ENCODE measurements at places on chromosomes 16 and 17.

DNA sequence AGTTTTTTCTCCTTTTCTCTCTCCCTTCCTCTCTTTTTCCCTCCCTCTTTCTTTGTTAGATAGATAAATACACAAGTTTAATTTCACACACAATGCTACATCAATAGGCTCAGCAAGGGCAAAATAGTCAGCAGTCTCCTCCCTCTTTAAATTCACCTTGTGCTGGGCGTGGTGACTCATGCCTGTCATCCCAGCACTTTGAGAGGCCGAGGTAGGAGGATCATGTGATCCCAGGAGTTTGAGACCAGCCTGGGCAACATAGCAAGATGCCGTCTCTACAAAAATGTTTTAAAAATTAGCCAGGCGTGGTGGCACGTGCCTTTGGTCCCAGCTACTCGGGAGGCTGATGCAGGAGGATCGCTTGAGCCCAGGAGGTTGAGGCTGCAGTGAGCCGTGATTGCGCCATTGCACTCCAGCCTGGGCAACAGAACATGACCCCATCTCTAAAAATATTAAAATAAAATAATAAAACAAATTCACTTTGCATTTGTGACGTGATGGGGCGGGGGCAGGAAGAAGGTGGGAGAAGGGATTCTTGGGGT lies 27.4 kb downstream of the IL21R start:
- no peak for DNase-seq

GRCh38 chr17:48597528-48597777 lies 3.9 kb upstream of the HOXB5 start:
- DNase-seq, result no peak

- no peak for DNase-seq
These were observed 3.8 kb downstream of the MRPL12 start for GRCh38 chr17:81706757-81707624.

- DNase-seq, result no peak
These were observed 6.9 kb upstream of the BPTF start for GRCh38 chr17:67818110-67819002.

DNA sequence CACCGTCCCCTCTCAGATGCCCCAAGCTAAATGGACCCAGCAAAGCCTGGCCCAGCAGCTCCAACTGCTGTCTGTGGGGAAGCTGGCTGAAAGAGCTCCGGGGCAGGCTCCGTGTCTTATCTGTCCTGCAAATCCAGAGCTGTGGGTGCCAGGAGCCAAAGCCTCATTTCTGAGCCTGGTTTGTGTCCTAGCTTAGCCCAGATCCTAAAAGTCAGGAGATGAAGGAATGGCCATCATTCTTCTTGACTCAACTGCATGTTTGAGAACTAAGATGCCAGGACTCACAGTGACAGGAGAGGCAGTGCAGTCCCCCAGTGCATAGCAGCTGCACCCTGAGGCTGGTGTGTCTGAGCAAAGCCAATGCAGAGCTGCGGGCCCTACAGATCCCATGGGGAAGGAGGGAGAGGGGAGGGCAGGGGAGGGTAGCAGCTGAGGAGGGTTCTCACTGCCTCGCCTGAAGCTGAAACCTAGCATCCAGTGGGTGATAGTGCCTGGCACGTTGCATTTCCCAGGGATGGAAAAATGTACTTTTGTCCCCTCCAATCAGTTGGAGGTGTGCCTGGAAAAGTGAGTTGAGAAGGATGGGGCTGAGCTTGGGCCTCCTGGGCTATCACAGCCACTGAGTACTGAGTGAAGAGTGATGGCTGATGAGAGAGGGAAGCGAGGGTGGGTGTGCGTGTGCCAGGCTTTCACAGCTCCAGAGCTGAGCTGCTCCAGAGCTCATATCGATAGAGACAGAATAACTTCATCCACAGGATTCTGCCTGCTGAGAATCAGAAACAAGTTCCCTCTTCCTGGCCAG lies 24.5 kb upstream of the CD300E start:
- DNase-seq, result no peak

DNA sequence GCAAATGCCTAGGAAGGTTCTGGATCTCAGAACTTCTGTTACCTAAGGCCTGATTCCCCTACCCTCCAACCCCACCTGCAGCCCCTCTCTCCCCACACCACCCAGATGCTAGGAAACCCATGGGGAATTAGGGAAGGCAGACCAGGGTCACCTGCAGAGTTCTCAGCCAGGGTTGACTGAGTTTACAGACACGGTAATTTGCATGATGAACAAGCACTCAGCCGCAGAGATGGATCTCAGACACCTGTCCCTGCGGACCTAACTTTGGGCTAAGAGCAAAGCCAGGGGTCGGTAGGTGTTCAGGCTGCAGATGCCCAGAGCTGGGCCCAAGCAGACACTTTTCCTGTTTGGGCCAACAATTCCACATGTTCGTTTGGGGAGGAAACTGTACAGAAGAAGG lies 2.9 kb downstream of the ABI3 start:
- no peak for DNase-seq

- no peak for DNase-seq
These were observed 24.7 kb upstream of the AQP8 start for GRCh38 chr16:25192096-25192495.

GRCh38 chr16:27029525-27029924 lies 37.2 kb upstream of the C16orf82 start:
- DNase-seq, result no peak

GRCh38 chr17:19937522-19937921 lies 40.1 kb downstream of the AKAP10 start:
- no peak for DNase-seq

DNA sequence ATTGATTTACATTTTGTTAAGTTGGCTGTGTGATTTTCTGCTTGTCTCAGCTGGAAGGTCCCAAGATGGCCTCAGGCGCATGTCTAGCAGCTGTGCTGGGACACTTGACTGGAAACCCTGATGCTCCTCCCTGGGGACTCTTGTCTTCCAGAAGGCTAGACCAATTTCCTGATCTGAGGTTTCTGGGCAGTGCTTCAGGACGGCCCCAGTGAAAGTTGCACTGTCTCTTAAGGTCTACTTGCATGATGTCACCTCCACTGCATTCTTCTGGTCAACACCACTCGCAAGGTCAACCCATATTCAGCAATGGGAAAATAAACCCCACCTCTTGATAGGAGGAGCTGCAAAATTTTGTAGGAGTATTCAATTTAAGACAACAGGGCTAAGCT lies 116.0 kb downstream of the SALL1 start:
- DNase-seq, result no peak

GRCh38 chr17:80346498-80347275 lies 68.3 kb upstream of the ENDOV start:
- no peak for DNase-seq

DNA sequence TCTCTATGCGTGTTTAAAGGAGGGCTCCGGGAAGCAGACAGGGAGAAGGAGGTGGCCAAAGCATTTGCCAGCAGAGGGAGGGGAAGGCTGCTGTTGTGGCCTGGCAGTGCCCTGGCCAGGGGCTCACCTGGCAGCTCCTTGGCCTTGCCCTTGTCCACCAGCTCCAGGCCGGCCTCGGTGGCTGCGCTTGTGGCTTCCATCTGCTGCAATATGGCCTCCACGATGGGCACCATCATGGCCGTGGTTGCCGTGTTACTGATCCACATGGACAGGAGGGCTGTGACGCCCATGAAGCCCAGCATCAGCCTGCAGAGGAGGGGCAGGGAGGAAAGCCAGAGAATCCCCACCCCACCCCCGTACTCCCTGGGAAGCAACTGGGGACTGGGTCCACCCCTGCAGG lies 9.4 kb downstream of the SLC13A5 start:
- no peak for DNase-seq

DNA sequence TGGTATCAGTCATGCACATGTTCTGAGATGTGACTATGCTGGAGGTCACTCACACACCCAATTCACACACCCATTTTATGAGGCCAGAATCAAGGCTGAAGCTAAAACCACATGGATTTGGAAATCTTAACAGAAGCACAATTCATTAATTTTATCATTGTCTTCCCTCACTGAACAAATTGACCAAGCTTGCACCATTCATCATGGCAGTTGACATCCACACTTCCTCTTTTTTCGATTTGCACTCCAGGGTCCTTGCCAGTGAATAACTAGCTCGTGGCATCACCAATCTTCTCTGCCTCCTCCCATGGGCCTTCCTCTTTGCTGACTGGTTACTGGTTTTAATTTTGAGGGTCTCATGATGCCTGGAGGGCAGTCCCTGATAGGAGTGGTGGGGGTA lies 123.0 kb upstream of the ASIC2 start:
- no peak for DNase-seq

DNA sequence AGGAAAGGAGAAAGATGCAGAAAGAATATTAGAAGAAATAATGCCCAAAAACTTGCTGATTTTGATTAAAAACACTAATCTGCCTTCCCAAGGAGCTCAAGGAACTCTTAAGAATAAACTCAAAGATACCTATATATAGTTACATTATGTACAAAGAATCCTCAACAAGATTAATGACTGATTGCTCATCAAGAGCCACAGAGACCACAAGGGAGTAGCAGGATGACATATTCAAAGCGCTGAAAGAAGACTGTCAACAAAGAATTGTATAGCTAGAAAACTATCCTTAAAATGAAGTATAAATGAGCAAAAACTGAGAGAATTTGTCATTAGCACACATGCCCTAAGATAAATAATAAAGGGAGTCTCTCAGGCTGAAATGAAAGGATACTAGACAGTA lies 6.2 kb downstream of the LPCAT2 start:
- DNase-seq, result no peak

- DNase-seq, result no peak
These were observed 13.4 kb downstream of the EPN2 start for GRCh38 chr17:19250421-19251173.

GRCh38 chr17:40646791-40647623 lies 611 bp downstream of the SMARCE1 start:
- no peak for DNase-seq

GRCh38 chr17:9050801-9051401 lies 29.6 kb downstream of the NTN1 start:
- no peak for DNase-seq

DNA sequence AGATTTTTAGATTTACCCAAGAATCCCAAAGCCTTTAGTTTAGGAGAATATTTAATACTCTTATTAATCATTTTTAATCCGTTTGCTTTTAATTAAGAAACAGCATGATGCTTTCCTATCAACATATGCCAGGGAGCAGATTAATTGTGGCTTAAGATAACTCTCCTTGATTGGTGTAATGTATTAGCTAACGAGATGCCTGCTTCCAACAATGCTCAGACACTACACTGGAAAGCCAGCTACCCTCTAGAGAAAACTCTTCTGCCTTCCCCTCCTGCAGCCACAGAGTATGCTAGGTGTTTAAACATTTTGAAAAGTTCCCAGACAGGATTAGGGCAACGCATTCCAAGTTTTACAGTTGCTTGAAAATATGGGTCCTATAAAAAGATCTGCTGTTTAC lies 142.2 kb downstream of the AATF start:
- no peak for DNase-seq

DNA sequence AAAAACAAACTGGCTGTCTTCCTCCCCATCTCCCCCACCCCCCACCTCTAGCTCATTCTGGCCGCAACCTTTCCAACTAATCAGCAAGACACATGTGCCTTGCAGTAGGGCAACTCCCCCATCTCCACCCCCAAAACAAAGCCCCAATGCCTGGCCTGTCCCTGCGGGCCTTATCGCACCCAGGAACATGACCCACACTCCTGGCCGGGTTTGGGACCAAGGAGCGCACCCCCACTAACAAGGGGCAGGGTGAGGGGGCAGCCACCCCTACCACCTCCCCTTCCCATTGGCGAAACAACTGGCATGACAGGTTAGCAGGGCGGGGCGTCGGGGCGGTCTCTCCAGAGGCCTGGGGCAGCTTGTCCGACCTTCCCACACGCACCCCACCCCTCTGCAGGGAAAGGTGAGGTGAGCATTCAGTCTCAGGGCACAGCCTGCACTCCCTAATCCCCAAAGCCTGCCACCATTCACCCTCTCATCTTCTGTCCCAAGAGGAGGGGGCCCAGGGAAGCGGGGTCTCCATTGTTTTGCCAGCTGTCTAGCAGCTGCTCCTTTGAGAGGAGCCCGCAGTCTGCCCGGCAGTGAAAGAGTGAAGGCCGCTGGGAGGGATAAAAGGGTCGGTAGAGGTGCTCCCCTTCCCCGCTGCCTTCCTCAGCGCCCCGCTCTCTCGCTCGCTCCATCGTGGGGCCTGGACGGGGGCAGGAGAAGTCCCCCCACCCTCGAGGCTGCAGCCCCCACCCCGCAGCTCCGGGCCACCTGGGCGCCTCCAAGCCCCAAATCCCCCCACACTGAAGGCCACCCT lies 765 bp downstream of the MYO18A start:
- peak; percentile 0 for DNase-seq
